ENCODE measurements at places on chromosomes 5 and 9. TPM values are rescaled to one million over a fixed set of nuclear protein-coding genes. Genes with fewer than 3 reads are reported as not detected.

Gene CPLANE1
- total RNA-seq, result 30.5 TPM

Gene LCP2
- not detected for total RNA-seq

Gene SLF1
- total RNA-seq, result 7.3 TPM

Gene IL13
- total RNA-seq, result under 0.01 TPM

Gene ENHO
- not detected for total RNA-seq

Gene PROB1
- total RNA-seq, result 0.73 TPM

Gene PCDHAC2
- under 0.01 TPM for total RNA-seq

Gene FAM221B
- not detected for total RNA-seq

Gene ABLIM3
- total RNA-seq, result 68.8 TPM

Gene DMRTA1
- total RNA-seq, result 0.78 TPM

Gene WDR38
- total RNA-seq, result not detected

Gene LCN1
- not detected for total RNA-seq

Gene IRX2
- total RNA-seq, result 9.6 TPM

Gene DND1
- 0.39 TPM for total RNA-seq

Gene TPM2
- total RNA-seq, result 431 TPM

Gene MOB3B
- under 0.01 TPM for total RNA-seq
